ENCODE measurements at places on chromosomes 12 and 14.

GRCh38 chr14:46300765-46301164 is 350.8 kb downstream of the RPL10L start:
- DNase-seq, result no peak

DNA sequence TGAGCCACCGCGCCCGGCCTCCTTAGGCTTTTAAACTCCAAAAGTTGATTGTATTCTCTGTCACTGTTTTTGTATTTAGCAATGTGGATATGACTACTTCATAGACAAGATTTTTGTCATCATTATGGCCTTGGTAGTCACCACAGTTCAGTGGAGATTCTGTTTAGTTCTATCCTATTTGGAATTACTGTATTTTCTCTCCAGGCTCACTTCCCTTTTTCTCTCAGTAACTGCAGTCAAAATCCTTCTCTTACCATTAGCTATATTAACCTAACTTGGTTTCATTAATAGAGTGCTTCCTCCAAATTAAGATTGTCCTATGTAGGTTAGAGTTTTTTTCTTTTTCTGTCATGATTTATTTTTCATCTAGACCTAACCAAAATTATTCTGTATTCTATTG is 283.9 kb downstream of the TMTC2 start:
- DNase-seq, result no peak

- DNase-seq, result no peak
Measured at GRCh38 chr12:16506394-16506793, 99.6 kb downstream of the LMO3 start.

DNA sequence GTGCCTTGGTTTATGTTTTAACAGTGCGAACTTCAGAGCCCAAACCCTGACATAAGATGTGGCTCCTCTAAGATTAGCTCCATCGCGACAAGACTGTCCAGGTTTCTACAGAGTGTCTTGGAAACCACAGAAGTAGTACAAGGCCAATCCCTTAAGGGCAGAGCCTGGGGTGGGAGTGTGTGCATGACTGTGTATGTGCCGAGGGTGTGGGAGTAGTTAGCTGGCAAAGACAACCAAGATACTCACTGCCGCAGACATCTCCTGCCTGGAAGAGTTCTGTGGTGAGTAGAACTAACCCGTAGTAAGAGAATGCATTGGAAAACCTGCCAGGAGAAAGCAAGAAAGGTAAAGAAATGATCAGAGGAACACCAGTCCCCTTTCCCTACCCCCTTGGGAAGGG is 54.1 kb downstream of the DAO start:
- no peak for DNase-seq

GRCh38 chr12:87679251-87679650 is 349.9 kb downstream of the C12orf50 start:
- no peak for DNase-seq

DNA sequence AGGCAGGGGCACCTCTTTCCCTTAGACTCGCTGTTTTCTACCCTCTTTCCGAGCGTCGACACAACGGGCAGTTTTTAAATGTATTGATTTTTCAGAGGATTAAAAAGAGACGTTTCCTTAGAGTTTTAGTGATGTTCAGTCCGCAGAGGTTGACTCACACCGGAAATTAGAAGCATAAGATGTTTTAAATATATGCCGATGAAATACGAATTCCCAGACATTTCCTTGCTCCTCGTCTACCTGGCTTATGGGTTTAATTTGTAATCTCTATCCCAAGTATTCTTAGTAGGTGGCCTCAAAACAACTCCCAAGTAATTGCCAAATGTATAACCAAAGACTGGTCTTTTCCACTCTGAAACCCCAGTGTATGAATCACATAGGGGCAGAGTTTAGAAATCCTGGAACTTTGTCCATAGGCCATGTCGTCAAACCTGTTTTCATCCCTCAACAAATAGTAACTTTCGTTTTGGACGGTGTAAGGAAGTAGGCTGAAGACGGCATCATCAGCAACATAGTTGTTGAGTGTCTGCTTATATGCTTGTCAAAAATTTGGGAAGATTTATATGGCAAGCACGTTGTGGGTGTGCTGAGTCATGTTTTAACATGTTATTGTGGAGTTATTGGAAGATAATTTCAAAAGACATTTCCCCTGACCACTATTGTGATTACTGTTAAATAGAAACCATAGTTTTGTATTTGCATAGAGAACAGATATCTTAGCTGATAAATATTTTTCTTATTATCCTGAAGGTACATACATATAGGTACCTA is 824 bp downstream of the TBK1 start:
- no peak for DNase-seq

GRCh38 chr12:3134126-3134525 is 56.9 kb downstream of the TSPAN9 start:
- no peak for DNase-seq

DNA sequence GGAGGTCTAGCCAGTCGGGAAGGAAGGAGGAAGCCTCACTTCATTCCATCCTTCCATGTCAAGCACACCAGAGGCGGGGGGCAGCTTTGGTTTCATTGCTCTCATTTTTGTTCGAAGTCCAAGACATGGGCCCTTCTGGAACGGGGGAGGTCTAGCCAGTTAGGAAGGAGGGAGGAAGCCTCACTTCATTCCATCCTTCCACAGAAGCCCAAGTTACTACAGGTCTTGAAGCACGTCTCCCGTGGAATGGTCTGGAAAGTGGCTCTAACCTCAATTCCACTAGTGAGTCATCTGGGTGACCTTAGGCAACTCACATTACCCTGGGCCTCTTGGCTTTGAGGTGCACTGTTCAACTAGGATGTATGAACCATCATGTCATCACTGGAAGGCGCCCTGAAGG is 156.3 kb downstream of the NTF3 start:
- DNase-seq, result no peak

GRCh38 chr12:6822426-6823135 is 960 bp downstream of the GPR162 start:
- DNase-seq, result no peak

DNA sequence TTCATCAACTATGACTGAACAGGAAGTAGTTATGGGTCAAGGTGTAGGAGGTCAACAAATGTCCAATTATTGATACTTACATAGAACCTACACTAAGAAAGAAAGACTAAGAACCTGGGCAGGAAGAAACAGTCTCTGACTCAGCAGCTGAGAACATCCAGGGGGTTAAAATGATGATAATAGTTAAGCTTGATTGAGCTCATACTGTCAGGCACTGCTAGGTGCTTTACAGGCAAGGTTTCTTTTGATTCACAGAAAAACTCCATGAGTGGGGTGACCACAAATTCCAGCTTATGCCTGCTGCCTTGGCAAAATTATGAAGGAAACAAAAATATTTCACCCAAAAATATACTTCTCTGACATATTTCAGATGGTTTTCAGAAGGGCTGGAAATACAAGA is 75.0 kb downstream of the ACADS start:
- no peak for DNase-seq

DNA sequence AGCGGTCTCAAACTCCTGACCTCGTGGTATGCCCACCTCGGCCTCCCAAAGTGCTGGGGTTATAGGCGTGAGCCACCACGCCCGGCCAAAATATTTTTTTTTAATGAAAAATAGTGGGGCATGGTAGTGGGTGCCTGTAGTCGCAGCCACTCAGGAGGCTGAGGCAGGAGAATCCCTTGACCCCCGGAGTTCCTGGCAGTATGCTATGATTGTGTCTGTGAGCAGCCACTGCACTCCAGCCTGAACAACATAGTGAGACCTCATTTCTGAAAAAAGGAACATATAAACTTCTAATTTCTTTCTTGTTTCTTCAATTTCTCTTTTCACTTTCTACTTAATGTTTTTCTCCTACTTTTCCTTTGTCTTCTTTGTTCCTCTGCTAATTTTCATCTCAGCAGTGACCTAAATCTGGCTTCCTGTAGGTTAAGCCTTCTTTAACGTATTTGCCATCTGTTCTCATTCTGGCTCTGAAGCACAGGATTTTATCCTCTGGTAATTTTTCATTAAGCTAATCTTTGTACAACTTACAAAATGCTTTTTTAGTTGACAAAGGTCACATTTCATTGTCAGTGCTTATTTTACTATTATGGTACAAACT is 4.5 kb upstream of the RPGRIP1 start:
- no peak for DNase-seq

- DNase-seq, result no peak
Measured at GRCh38 chr12:84604551-84604950, 308.0 kb downstream of the SLC6A15 start.

DNA sequence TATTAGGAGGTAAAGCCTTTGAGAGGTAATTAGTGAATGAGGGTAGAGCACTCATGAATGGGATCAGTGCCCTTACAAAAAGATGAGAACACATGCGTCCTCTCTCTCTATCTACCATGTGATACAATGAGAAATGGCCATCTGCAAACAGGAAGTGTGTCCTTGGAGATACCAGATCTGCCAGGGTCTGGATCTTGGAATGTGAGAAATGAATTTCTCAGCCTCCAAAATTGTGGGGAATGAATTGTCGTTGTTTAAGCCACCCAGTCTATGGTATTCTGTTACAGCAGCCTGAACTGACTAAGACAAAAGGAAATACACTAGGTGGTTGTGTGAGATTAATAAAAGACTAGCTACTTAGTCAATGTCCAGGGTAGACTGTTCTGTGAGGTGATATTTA is 366.6 kb downstream of the NELL2 start:
- no peak for DNase-seq

DNA sequence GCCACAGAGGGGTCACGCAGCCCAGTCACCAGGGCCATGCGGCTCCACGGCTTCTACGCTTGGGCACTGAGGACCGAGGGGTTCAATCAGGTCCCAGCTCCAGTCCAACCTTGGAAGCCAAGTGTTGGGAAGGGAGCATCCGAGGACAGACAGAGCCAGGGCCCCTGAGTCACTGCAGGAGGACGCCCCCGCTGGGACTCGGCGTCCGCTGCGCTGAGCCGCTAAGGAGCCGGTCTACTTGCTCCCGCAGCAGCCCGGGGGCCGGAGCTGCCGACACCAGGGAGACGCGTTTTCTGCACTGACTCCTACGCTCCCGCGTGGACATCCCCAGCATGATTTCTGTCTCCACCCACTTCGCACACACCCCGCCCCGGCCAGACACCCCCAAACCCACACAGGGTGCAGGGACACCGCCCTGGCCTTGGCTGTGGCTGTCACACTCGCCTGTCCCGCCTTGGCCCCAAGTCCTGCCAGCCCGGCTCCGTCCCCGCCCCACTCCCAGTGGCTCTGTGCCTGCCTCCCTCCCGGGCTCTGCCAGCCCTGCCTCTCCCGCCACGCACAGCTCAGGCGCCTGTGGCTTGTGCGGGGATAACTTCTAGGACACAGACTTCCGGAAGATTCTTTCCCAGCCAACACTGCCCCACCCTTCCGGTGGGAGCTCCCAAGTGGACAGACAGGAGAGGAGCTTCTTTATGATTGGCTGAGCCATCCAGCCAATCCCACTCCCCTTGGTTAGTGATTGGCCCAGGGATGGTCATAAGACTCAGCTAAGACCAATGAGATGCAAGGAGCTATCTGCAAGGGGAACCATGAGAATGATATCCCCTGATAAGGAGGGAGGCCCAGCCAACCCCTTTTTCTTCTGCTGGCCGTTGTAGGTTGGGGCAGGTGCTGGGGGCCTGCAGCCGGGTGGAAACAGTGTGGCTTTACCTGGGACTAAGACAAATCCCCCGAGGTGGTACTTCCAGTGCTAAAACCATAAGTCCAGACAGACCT is 118.9 kb upstream of the SFSWAP start:
- DNase-seq, result no peak
